RPMI8226 (cell line): ENCODE measurements at places on chromosomes 1 and 21.

GRCh38 chr1:17437580-17438317 is 1.7 kb downstream of the RCC2 start:
- peak; percentile 74 for DNase-seq

- DNase-seq: no peak
Observed at GRCh38 chr1:151273924-151274466, 8.1 kb upstream of the ZNF687 start.

- DNase-seq: peak; percentile 49
Observed at GRCh38 chr1:217333939-217334338, 297.0 kb downstream of the GPATCH2 start.

- DNase-seq: peak; percentile 56
Observed at GRCh38 chr1:7042322-7043190, 257.3 kb downstream of the CAMTA1 start.

- DNase-seq: no peak
Observed at GRCh38 chr1:159239551-159240220, 35.0 kb downstream of the ACKR1 start.

- no peak for DNase-seq
Observed at GRCh38 chr1:202247104-202247503, 53.5 kb downstream of the LGR6 start.

GRCh38 chr1:223038288-223039006 is 104.6 kb downstream of the TLR5 start:
- no peak for DNase-seq

- DNase-seq: peak; percentile 7
Observed at GRCh38 chr1:109371341-109371739, 26.4 kb downstream of the SORT1 start.

DNA sequence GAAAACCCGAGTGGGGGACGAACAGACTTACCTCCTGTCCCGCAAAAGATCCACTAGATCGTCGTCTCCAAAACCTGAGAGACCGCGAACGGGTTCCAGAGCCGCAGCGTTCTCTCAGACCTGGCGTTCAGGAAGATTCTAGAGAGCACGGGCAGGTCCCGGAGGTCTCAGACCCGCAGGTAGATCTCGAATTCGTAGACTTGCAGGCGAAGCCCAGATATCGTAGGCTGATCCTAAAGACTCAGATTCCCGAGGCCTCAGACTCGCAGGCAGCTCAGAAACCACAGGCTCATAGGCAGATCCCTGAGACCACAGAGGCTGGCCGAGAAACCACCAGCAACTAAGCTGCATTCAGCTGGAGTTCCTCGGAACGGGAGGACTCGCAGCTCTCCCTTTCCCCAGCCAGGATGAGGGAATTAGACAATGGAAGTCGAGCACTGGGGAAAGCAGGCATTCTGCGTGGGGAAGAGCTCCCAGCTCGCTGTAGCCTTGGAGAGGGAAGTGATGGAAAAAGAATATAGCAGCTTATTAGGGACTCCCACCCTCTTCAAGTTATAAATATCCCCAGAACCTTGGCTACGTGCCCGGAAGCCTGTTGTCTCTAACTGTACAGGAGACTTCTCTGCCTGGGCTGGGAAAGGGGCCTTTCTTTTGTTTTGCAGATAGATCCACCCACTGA is at the start of gene ZNF436:
ZNF436 (minus strand) TSS at position 502 of the 679 bp plus-strand sequence. CDS start 1,831 bp downstream, outside the sequence.
- DNase-seq: peak; percentile 98

GRCh38 chr1:53889304-53890298 is at the start of gene YIPF1:
YIPF1 (minus strand) TSS chr1:53889797; CDS start chr1:53888937, 860 bp downstream.
- peak; percentile 95 for DNase-seq

- no peak for DNase-seq
Observed at GRCh38 chr1:186858923-186859322, 30.2 kb downstream of the PLA2G4A start.

GRCh38 chr1:35226546-35226945 is 33.6 kb upstream of the SFPQ start:
- no peak for DNase-seq

DNA sequence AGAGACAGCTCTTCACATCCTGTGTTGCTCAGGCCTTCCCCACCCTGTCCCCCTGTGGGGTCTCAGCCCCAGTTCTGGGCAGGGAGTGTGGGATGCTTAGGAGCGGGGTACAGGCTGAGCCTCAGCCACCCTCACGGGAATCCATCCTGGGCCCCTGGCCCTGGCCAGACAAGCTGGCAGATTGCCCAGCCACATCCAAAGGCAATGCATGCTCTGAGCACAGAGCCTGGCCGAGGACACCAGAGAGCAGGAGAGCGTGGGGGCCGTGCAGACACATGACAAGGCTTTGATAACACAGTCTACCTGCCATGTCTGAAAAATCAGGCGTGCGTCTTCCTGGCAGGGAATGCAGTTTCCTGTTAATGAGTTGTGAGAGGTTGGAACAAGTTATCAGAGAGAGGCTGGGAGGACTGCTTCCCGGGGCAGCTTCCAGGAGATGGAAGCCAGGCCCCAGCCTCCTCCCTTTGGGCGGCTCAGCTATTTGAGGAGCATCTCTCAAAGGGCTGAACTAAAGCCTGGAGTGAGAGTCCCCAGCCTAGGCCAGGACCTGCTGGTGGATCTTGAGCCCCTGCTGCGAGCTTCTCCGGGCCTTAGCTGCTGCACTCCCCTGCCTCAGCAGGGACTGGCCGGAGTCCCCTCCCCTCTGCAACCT is 72.2 kb upstream of the SELENON start:
- DNase-seq: peak; percentile 33

DNA sequence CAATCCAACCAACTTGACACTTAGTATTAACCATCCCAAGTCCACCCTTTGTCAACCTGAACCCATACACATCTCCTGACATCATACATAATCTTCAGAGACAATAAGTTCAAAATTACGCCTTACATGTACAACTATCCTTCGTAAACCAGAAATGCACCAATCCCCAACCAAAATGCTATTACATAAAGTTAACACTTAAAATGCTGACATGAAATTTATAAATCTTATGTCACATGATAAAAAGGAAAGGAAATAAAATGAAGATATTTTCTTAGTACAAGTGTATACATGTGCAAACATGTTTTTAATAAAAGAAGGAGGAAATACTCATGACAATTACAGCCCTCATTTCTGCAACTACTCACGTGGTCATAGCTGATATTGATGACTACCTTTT is 95.0 kb downstream of the FCRL5 start:
- DNase-seq: no peak

DNA sequence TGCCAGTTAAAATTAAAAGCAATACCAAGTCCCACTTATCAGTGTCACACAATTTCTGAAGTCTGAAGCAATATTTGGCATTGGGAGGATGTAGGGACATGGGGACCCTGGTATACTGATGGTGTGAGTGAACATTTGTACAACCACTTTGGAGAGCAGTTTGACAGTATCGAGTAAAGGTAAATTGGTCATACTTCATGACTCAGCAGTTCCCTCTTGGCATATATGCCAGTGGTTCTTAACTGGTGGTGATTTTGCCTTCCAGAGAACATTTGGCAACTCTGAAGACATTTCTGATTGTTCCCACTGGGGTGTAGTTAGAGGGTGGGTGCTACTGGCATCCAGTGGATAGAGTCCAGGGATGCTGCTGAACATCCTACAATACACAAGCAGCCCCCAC is 19.7 kb downstream of the FMOD start:
- peak; percentile 54 for DNase-seq

- DNase-seq: no peak
Observed at GRCh38 chr21:19123053-19123452, 719.5 kb upstream of the TMPRSS15 start.

GRCh38 chr1:101463195-101463594 is 226.4 kb downstream of the S1PR1 start:
- no peak for DNase-seq

DNA sequence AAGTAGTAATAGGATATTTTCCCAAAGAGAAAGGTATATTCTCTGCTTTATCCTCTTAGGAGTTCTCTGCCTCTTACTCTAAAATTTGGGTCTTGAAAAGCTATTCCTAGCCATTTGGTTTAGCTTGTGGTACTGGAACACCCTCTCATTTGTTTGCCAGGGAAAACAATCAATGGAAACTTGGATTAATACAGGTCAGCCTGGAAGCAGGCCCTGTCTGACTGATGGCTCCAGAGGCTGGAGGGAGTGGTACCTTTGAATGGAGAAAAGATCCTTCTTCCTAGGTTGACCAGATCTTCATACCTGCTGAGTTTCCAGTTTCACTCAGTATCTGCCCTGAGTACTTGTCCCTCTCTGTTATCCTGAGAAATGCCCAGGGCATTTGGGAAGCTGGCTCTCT is 31.7 kb upstream of the IKBKE start:
- no peak for DNase-seq

DNA sequence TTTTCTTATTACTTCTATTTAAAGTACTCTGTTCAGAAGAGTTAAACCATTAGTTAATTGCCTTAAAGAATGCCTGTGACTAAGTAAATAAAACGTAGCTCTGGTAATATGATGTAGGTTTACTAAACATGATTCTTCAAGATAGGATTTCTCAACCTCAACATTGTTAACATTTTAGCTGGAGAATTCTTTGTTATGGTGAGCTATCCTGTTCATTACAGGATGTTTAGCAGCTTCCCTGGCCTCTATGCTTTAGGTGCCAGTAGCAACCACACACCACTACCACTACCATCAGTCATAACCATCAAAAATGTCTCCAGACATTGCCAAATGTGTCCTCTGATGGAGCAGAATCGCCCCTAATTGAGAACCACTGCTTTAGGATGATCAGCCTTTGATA is 10.7 kb downstream of the RPF1 start:
- no peak for DNase-seq

- DNase-seq: no peak
Observed at GRCh38 chr21:42160765-42161164, 58.2 kb upstream of the ABCG1 start.

GRCh38 chr1:221626041-221626440 is 115.8 kb downstream of the DUSP10 start:
- DNase-seq: no peak

DNA sequence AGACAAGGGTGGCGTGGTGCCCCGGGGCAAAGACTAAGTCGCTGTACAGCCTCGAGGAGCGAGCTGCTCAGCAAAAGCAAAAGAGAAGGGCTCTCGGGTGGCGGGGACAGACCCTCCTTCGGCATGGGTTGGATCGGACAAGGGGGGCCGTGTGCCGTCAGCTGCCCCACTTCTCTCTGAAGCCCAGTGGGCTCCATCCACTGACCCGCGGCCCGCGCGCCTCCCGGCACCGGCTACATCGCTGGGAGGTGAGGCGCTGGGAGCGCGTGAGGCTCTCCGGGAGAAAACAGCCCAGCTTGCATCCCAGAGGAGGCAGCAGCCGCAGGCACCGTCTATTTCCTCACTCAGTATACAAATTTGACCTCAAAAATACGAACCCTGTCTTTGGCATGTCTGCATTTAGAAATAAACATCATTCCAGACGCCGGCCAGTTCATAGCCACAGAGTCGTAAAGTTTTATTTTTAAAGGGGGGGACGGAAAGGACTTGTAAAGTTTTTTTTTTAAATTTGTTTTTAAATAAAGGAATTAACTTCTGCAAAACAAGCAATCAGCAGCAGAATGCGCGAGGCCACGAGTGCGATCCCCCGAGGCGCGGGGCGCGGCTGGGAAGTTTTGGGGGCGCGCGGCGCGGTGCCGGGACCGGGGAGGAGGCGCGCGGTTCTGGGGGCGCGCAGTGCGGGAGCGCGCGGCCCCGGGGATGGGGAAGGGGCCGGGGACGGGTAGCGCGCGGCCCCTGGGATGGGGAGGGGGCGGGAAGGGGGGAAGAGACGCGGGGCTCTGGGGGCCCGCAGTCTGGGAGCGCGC is 689 bp upstream of the GPR137B start:
- DNase-seq: no peak

DNA sequence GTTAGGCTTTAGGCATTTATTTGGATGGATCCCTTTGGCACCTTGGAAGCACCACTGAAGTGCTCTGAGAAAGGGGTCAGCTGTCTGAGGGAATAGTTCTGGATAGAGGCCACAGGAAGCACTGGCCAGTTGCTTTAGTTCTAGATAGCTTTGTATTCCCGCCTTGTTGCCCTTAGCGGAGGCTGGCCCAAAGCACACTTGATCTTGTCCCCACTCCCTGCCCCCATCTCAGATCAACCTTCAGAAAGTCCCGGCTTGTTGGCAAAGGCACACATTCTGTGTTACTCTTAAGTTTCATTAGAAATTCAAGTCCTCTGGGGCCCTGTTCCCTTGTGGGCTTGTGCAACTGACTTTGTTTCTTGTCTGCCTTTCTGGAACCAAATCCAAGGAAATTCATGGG is 15.2 kb upstream of the NBL1 start:
- DNase-seq: no peak

DNA sequence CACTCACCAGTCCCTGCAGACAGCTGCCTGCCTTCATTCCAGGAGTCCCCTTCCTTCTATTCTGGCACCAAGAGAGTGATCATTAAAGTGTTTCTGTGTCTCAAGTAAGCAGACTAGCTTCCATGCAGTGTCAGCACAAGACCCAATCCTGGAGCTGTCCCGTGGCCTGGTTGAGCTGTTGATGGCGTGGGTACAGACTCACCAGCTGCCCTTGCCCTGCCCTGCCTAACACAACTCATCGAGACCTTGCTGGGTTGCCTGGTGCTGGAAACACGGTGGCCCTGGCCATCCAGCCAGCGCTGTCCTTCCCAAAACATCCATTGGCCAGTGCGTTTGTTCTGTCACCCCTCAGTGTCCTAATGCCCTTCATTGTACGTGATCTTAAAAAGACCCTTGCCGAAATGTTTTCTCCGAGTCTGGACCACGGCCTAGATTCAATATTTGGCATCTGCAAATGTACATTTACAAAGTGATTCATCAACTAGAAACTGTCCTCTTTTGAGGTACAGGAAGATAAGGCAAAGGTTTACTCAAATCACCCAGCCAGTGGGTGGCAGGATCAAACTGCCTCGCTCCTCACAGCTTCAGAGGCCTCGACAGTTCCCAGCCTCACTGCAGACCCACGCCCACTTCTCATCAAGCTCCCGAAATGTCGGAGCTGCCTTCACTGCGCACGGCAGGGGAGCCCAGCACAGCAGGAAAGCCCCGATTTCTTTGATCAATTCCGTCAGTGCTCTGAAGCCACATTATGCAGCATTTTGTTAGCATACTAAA is 494.2 kb downstream of the KIF26B start:
- DNase-seq: no peak

GRCh38 chr1:53462193-53462592 is 3.0 kb downstream of the DMRTB1 start:
- no peak for DNase-seq

DNA sequence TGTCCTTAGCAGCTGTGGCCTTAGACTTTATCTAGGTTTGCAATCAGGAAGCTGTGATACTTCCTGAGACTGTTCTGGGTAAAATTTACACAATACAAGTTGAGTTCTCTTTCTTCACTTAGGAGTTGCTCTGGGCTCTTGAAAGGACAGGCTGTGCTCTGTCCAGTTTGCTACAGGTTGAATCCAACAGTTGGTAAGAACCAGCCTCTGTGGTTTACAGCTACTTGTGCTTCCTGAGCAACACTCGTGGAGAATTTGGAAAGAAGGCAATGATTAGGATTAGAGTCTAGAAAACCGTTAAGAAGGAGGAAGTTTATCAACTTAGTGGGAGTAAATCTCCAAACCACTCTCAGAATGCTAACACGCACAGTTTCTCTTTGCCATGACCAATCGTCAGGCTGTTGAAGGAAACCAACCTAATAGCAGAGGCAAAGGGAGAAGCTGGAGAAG is 26.8 kb downstream of the GFI1 start:
- no peak for DNase-seq
